ENCODE measurements at places on chromosomes 12 and 14. TPM values are rescaled to one million over a fixed set of nuclear protein-coding genes. Genes with fewer than 3 reads are reported as not detected.

Gene SELPLG
- 71.4 TPM for total RNA-seq

DNA sequence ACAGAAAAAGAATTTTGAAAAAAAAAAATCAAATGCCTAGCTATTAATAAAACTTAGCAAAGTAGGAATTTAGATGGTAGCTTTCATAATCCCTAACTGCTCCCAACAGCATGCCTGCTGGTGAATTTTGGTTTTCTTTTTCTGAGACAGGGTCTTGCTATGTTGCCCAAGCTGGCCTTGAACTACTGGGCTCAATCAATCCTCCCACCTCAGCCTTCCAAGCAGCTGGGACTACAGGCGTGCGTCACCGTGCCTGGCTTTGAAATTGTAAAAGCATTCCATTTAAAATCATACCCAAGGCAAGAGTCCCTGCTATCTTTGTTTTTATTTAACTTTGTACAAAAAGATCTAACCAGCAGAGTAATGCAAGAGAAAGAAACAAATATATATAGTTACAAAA is 20.7 kb downstream of the FBXO21 start:
- no peak overlapping the region for H3K4me3 ChIP-seq
- H3K4me1 ChIP-seq, result no peaks in the 10 kb centered on the region
- no peaks in the 10 kb centered on the region for H3K27me3 ChIP-seq
- DNase-seq, result no peak

- no peak for DNase-seq
- H3K4me3 ChIP-seq, result no peak overlapping the region
- no peaks in the 10 kb centered on the region for H3K27me3 ChIP-seq
- peaks cover 13% of the 10 kb centered on the region for H3K4me1 ChIP-seq
- H3K27ac ChIP-seq, result peak overlapping the region; percentile 99
- H3K36me3 ChIP-seq, result no peaks in the 10 kb centered on the region
Measured at GRCh38 chr12:76085520-76085868, 1.0 kb upstream of the NAP1L1 start.

DNA sequence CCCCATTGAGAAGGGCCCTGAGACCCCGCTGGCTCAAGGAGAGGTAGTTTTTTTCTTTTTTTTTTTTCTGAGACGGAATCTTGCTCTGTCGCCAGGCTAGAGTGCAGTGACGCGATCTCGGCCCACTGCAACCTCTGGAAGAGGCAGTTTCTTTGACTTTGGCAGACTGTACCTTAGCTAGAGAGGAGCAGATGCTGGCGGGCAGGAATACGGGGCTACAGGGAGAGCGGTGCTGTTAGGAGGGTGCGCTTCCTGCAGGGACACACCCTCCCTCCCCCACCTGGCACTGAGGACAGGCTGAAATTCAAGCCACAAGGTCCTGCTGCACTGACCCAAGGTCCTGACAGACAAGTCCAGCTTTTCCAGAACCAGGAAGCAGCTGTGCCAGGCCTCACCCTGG is 32.2 kb upstream of the NUDT14 start:
- DNase-seq, result no peak
- no peak overlapping the region for H3K27ac ChIP-seq

Gene JDP2
- total RNA-seq, result 60.5 TPM

DNA sequence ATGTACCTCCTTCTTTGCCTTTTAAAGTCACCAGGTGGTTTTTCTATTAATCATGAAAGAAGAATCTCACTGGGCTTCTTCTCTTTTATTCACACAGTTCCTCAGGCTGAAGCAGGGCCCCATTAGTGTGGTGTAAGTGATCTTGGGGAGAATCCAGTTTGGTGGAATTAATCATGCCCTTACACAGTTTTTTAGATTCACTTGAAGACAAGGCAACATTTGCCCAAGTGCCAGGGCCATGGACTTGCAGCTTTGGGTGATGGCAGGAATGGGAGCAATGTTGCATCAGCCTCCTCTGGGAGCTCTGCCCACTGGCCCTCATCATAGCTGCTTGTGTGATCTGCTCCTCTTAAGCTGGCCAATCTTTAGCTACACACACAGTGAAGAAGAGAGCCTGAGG is 33.8 kb downstream of the KCNK10 start:
- no peaks in the 10 kb centered on the region for H3K36me3 ChIP-seq
- H3K27me3 ChIP-seq, result no peaks in the 10 kb centered on the region
- no peak overlapping the region for H3K27ac ChIP-seq
- DNase-seq, result no peak

Gene REM2
- 1.0 TPM for total RNA-seq

Gene RAPGEF3
- 19.1 TPM for total RNA-seq

DNA sequence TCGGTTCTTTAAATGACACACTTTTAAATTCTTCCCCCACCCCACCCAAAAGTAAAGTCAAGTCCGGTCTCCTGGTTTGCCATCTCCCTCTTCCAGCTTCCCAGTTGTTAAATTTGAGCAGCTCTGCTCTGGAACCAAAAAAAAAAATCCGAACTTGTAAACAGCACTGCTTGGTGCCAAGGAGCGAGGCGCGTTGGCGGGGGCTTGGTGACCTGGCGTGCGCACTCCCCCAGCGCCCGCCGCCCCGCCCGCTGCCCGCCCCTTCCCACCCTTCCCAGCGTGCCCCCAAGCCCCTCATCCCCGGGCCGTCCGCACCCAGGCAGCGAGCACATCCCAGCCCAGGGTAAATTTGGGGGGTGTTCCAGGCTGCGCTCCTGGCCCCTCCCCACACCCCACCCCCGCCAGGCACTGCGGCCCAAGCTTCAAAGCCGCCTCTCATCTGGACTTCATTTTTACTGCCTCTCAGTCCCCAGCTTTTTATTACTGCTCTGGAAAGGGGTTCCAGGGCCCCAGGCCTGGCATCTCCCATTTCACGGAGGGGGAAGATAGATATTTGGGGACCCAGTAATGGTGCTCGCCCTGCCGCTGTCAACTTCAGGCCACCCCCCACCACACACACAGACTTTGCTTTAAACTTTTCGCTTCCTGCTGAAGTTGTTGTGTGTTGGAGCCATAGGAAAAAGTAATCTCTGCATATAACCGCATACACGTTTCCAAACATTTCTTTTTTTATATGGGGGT is 11.7 kb upstream of the ITGB7 start:
- peak overlapping the region; percentile 77 for H3K4me3 ChIP-seq
- H3K36me3 ChIP-seq, result peaks cover 19% of the 10 kb centered on the region
- H3K27me3 ChIP-seq, result no peaks in the 10 kb centered on the region

Gene NPFF
- total RNA-seq, result not detected

- peaks cover 11% of the 10 kb centered on the region for H3K4me1 ChIP-seq
- DNase-seq, result no peak
- no peaks in the 10 kb centered on the region for H3K36me3 ChIP-seq
- H3K27me3 ChIP-seq, result no peaks in the 10 kb centered on the region
Measured at GRCh38 chr12:52175371-52176350, 16.2 kb downstream of the KRT80 start.

- DNase-seq, result no peak
- H3K4me3 ChIP-seq, result no peak overlapping the region
- H3K27ac ChIP-seq, result no peak overlapping the region
- H3K36me3 ChIP-seq, result no peaks in the 10 kb centered on the region
- no peaks in the 10 kb centered on the region for H3K27me3 ChIP-seq
- no peaks in the 10 kb centered on the region for H3K4me1 ChIP-seq
Measured at GRCh38 chr12:88431246-88431645, 149.0 kb downstream of the KITLG start.

GRCh38 chr12:24742378-24742777 is 206.5 kb downstream of the BCAT1 start:
- H3K4me1 ChIP-seq, result peaks cover 11% of the 10 kb centered on the region
- H3K27ac ChIP-seq, result no peak overlapping the region
- H3K4me3 ChIP-seq, result no peak overlapping the region
- no peaks in the 10 kb centered on the region for H3K27me3 ChIP-seq

DNA sequence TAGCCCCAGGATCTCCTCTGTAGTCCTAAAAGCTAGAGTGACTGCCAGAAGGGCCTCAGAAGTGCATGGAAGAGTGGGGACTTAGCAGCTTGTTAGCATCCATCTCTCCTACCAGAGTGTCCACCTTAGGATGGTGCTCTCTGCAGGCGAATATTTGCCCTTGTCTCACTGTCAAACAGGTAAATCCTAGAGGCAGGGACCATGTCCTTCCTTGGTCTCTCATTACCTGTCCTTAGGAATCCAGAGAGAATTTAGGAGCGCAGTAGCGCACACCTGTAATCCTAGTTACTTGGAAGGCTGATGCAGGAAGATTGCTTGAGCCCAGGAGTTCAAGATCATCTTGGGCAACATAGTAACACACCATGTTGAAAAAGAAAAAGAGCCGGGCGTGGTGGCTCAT is 21.4 kb downstream of the AGAP2 start:
- no peaks in the 10 kb centered on the region for H3K27me3 ChIP-seq
- H3K4me1 ChIP-seq, result no peaks in the 10 kb centered on the region
- no peak overlapping the region for H3K4me3 ChIP-seq

DNA sequence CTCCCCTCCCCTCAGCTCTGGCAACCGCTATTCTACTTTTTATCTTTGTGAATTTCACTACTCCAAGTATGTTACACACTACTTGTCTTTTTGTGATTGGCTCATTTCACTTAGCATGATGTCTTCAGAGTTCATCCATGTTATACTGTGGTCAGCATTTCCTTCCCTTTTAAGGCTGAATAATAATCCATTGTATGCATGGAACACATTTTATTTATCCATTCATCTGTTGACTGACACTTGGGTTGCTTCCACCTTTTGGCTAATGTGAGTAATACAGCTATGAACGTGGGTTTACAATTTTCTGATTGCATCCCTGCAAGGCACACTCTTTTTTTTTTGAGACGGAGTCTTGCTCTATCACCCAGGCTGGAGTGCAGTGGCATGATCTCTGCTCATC is 53.0 kb upstream of the FUT8 start:
- H3K4me1 ChIP-seq, result no peaks in the 10 kb centered on the region
- H3K36me3 ChIP-seq, result no peaks in the 10 kb centered on the region
- no peaks in the 10 kb centered on the region for H3K27me3 ChIP-seq
- no peak overlapping the region for H3K4me3 ChIP-seq
- no peak for DNase-seq

Gene NXPH4
- total RNA-seq, result not detected

- no peak overlapping the region for H3K4me3 ChIP-seq
- no peak overlapping the region for H3K27ac ChIP-seq
- no peaks in the 10 kb centered on the region for H3K4me1 ChIP-seq
- no peak for DNase-seq
- no peaks in the 10 kb centered on the region for H3K27me3 ChIP-seq
Measured at GRCh38 chr12:15644700-15645099, 144.5 kb downstream of the EPS8 start.

Gene AJUBA
- 41.5 TPM for total RNA-seq

All from upper lobe of left lung (tissue), 6 donors.